ENCODE measurements at places on chromosomes 1 and 21.

DNA sequence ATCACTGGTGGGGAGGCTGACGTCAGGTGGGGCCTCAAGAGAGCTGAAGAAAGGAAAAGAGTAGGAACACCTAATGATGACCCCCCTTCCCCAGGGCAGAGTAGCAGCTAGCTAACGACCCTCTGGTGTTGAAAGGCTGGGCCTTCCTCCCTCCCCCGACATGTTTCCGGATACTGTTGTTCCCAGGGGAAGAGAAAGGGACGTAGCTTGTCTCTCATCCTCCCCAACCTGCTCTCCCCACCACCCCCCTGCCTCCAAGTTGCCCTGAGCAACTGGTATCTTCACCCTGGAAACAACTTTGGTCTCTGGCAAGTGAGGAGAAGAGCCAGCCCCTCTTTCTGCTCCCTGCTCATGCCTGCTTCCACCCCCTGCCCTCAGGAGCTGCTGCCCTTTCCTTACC, 2.4 kb downstream of the SEMA6C start:
- DNase-seq = no peak

DNA sequence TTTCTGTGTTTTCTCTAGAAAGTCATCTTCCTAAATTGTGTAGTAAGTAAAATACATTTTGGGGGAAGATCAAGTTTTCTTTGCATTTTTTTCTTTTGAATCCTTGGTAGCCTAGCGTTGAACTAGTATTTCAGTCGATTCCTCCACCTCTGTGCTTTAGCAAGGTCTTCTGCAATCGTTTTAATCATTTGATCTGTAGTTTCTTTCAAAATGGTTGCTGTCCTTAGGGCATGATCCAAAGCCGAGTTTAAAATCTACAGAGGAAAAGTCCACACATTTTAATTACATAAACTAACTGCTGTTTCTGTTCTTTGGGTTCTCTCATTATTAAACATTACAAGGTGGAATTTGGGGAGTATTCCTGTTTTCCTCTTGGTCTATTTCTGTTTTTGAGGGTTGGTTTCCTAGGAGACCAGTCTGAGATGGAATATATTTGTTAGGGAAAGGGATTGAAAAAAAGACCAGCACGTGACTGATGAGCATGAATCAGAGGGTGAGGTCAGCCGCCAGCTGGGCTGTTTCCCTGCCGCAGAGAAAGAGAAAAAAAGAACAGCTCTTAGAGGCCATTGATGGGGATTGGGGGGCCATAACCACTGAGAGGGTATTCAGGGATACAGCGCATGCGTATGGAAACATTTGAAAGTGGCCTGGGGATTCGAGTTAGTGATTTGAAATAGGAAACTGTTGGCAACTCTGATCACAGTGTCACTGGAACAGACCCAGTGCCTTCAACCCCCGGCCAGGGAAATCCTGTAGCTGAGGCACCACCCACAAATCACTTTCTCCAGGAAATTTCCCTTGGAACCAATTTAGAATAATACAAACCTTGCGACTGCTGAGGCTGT, 40.6 kb downstream of the AKNAD1 start:
- no peak for DNase-seq

GRCh38 chr1:14435368-14436023, 163.0 kb upstream of the KAZN start:
- no peak for DNase-seq

GRCh38 chr1:25705699-25706098, 89.1 kb downstream of the MAN1C1 start:
- no peak for DNase-seq

DNA sequence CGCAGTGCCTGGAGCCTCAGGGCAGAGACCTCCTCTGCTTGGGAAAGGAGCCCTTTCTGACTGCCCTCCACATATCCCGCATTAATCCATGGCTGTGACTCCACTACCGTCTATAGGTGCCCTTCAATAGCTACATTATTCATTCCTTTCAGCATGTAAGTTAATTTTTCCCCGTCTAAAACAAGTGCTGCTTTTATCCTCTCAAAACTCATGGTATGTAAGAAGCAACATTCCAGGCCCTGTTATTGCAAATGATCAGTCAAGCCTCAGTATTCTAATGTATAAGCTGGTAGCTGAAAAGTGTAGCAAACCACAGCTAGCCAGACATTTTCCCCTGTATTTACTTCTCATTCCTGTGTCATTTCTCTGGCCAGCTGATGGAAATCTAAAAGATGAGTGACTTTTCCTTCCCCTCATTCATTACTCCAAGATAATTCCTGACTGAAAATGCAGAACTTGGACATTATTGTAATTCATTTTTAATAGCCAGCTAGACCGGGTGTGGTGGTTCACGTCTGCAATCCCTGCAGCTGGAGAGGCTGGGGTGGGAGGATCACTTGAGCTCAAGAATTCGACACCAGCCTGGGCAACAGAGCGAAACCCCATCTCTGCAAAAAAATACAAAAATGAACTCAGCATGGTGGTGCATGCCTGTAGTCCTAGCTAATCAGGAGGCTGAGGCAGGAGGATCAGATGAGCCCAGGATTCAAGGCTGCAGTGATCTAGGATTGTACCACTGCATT, 88.5 kb upstream of the SOD1 start:
- no peak for DNase-seq

DNA sequence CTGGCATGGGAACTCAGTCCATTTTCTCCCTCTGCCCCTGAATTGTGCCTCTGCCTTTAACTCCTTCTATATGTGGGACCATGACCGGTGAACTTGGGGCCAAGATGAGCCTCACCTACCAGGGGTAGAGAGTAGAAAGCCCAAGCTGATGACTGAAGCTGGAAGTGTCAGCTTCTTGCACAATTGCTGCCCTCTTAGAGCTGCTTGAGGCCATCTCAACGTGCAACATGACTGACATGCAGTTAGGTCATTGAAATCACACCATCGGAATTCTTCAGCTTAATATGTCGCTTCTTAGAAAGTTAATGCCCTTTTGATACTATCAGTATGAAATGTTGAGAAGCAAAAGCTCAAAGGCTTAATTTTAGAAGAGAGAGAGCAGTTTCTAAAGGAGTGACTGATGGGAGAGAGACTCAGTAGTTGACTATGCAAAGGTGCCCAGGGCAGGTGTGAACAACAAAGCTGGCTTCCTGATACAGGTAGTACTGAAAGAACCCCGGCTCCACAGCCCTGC, 89.4 kb upstream of the UBE2U start:
- DNase-seq = no peak

DNA sequence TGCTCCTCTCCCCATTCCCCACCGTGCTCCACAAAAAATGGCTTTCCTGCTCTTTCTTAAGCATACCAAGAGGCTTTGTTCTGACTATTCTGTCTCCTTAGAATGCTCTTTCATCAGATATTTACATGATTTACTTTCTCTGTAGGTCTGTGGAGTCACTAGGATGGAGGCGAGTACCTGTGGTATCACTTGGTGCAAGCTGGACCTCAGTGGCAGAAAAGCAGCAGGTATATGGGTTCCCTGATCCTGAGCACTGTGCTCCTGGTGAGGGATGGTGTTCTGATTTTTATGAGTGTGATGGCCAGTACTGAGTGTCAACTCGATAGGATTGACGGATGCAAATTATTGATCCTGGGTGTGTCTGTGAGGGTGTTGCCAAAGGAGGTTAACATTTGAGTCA, 10.0 kb downstream of the C1orf87 start:
- DNase-seq = no peak

DNA sequence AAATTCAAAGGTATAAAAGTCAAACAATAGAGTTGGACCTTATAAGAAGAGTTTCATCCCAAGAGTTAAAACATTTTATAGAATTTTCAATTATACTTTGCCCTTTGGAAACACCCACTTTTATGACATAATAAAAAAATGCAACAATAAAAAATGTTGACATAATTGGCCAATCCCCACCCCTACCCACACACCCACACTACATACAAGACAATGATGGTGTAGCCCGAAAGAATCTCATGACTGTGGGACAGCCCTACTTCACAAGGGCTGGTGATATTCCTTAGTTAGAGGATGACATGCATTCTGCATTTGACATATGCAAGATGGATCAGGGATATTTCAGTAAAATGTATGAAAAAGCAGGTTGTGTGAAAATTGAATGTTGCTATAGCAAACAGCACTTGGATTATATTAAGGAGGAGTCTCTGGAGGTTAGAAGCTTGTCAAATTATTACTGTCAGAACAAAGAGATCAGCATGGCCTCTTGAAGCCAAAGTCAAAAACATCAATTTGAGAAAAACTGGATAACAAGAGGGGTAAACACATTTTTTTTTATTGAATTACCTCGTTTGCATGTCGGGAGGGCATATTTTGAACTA, 133.0 kb upstream of the SAMSN1 start:
- no peak for DNase-seq

DNA sequence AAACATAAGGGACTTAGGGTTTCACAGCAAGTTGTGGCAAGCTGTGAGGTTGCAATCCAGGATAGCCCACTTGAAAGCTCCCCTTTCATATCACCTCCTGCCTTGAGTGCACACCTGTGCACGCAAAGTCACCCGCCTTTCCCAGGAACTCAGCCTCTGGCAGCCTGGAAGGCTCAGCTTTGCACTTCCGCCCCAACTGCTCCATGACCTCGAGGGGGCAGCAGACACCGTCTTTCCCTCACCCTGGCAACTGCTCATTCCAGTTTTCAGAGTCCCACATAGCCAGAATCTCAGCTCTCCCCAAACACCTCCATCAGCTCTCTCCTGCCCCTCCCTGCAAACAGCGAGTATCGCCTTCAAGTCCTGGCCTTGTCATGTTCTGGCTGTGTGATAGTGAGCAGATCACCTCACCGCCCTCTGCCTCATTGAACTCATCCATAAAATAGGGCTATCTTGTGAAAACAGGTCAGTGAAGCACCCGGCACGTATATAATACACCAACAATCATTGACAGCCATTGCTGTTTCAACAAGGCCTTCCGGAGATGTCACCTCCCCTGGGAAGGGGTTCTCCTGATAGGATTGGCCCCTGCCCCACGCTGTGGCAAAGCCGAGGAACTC, 32.2 kb upstream of the EPB41 start:
- peak; percentile 55 for DNase-seq

- no peak for DNase-seq
These were observed 15.8 kb downstream of the PRXL2B start for GRCh38 chr1:2602311-2602835.

DNA sequence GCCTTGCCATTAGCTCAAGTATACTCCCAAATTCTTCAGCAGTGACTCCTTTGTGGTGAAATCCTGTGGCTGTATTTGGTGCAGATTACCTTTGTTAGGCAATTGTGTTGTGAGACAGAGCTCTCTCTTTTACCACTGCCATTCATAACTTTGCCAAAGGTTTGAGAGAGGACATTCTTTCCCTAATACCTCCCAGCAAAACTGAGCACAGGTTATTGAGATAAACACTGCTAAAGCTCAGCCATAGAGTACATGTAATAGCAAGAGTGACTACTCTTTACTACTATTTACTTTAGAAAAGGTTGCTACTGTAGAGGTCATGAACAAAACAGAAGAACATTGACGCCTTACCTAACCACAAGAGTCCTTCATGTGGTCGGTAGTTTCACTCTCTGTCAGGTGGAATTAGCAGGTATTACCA, 514.0 kb upstream of the ADAMTS5 start:
- DNase-seq = no peak
